ENCODE measurements at places on chromosomes 2 and 18. TPM values are rescaled to one million over a fixed set of nuclear protein-coding genes. Genes with fewer than 3 reads are reported as not detected.

DNA sequence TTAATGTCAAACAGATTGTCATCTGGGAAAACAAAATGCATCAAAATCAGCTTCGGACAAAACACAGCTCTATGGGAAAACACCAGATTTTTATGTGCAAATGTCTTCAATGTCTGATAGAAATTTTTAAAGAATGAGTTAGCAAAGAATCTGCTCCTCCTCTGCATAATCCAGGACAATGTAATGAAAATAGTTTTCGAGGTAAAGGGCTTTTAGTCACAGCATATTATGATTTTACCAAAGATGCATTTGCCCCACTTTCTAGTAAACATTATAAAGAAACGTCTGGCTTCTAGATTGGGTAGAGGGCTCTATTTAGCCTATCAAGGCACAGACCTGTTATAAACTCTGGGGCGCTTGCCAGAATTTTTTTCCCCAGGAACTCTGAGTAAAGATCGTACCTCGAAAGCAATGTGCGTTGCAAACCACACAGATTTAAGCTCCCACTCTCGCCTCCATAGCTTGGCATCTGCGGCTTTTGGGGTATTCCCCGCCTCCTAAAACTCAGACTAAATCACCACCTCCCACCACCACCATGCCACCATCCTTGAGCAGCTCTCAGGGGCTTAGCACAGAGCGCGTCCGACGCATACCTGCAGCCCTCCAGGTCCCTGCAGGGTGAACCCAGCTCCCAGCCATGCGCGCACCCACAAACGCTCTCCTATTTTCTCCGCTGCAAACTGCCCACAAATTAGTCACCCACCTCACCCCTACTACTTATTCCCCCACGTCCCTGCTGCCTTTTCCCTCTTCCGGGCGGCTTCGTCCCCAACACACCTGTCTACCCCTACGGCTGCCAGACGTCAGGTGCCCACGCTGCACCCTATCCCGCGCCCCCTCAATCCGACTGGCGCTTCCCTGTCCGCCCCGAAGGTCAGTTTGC is 829 bp downstream of the ACVR1C start:
- H3K27ac ChIP-seq: no peak overlapping the region
- no peaks in the 10 kb centered on the region for H3K27me3 ChIP-seq
- no peak for DNase-seq
- H3K4me1 ChIP-seq: peaks cover 11% of the 10 kb centered on the region

DBI gene
- total RNA-seq: 68.6 TPM

DNA sequence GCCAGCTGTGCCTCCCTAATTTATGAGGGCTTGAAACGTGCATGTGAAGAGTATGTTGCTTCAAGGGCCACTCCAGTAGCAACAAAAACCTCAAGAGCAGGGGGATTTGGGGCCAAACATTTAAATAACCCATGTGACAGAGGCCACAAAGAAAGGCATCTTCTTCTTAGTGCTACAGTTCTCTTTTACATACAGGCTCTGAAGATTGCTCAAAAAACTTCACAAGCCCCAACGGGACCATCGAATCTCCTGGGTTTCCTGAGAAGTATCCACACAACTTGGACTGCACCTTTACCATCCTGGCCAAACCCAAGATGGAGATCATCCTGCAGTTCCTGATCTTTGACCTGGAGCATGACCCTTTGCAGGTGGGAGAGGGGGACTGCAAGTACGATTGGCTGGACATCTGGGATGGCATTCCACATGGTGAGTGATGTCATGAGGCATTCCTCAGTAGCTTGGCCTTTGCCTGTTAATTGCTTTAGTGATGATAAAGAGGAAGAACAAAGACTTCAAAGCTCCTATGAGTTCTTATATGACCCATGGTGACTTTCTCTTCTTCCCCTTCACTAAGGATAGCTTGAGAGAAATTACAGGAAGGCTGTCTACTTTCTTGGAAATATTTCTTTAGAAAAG is 40.1 kb downstream of the NRP2 start:
- H3K27ac ChIP-seq: no peak overlapping the region
- no peaks in the 10 kb centered on the region for H3K4me1 ChIP-seq
- H3K27me3 ChIP-seq: no peaks in the 10 kb centered on the region
- no peak for DNase-seq
- no peak overlapping the region for H3K4me3 ChIP-seq

GRCh38 chr2:126784621-126785020 is 114.1 kb upstream of the TEX51 start:
- no peaks in the 10 kb centered on the region for H3K36me3 ChIP-seq
- H3K27me3 ChIP-seq: no peaks in the 10 kb centered on the region
- no peak overlapping the region for H3K27ac ChIP-seq
- H3K4me1 ChIP-seq: no peaks in the 10 kb centered on the region

DNA sequence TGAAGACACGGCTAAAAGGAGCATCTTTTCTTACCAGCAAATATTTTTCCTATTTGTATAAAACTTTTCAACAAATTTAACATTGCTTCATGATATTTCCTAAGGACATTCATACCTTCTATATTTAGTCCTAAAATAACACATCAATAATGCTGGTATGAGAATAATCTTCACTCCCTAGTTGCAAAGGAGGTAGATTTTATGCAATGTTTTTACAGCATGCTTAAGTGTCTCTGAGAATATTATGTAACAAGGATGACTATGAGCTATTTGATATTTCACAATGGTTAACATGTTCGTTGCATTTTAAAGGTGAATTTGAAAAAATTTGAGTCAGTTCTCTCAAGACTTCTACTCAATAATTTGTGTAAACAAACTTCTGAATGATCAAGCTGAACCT is 506.7 kb downstream of the NUP35 start:
- DNase-seq: no peak
- no peaks in the 10 kb centered on the region for H3K4me1 ChIP-seq
- no peaks in the 10 kb centered on the region for H3K27me3 ChIP-seq
- H3K4me3 ChIP-seq: no peak overlapping the region

- H3K27me3 ChIP-seq: no peaks in the 10 kb centered on the region
- no peak overlapping the region for H3K4me3 ChIP-seq
- H3K27ac ChIP-seq: no peak overlapping the region
- no peak for DNase-seq
- H3K36me3 ChIP-seq: no peaks in the 10 kb centered on the region
These were observed 150.4 kb downstream of the NR4A2 start for GRCh38 chr2:156182132-156182531.

LRP1B gene
- 0.28 TPM for total RNA-seq

- H3K36me3 ChIP-seq: no peaks in the 10 kb centered on the region
- no peak for DNase-seq
- H3K27ac ChIP-seq: no peak overlapping the region
- H3K4me1 ChIP-seq: peaks cover 7% of the 10 kb centered on the region
These were observed 81.9 kb upstream of the MAPRE2 start for GRCh38 chr18:34959211-34959829.

DLX1 gene
- 0.68 TPM for total RNA-seq

- no peak overlapping the region for H3K27ac ChIP-seq
- no peaks in the 10 kb centered on the region for H3K36me3 ChIP-seq
- no peak for DNase-seq
- H3K4me3 ChIP-seq: no peak overlapping the region
- peaks cover 7% of the 10 kb centered on the region for H3K4me1 ChIP-seq
These were observed 233.7 kb upstream of the SPOPL start for GRCh38 chr2:138267902-138268254.

DNA sequence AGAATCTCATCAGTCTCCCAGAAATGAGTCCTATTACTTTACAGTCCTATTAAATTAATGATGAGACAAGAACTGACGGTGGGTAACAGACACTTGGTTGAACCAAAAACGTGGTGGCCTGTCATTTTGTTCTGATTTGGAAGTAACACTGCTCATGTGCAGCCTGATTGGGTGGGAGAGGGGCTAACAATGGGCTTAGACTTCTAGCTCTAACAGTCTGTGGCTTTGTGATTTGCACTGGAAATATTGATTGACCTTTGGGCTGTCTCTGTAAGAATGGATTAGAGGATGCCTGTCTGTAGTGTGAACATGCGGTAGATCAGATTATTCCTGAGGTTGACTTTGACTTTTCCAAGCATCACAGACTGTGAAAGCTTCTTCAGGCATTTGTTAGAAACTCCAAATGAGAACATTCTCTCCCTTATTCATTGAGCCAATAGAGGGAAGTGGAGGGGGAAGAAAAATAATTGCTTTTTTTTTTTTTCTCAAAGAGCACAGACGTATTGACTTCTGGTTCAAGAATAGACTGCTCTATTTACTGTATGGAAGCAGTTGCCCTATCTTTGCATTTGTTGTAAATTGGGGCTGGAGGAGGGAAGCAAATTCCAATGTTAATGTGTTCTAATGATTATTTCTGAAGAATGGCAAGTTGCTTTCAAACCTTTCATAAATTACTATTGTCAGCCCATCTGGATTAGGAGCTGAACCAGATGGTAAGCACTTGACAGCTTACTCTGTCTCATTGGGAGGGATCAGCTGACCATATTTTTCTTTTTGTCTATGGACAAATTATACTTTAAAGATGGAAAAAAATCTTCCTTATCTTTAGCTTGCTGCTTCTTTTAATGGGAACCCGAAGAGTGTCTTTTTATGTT is 85.8 kb upstream of the TTN start:
- H3K27ac ChIP-seq: no peak overlapping the region
- no peaks in the 10 kb centered on the region for H3K27me3 ChIP-seq
- DNase-seq: no peak
- H3K4me1 ChIP-seq: no peaks in the 10 kb centered on the region

DNA sequence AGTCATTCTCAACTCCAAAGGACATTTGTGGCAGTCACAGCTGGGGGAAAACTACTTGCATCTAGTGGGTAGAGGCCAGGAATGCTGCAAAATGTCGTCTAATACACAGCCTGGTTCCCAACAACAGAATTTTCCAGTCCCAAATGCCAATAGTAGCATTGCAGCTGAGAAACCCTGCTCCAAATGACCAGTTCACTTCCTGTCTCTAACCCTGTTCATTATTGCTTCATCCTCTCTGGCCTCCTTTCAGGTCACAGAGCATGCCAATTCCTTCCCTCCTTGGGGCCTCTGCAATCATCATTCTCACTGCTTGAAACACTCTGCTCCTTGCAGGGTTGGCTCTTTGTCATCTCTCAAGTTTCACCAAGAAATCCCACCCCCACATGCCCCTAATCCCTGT is 139.1 kb downstream of the IRS1 start:
- peaks cover 54% of the 10 kb centered on the region for H3K4me1 ChIP-seq
- no peaks in the 10 kb centered on the region for H3K27me3 ChIP-seq
- peak overlapping the region; percentile 75 for H3K27ac ChIP-seq

GRCh38 chr2:237359518-237359840 is 54.5 kb downstream of the COL6A3 start:
- no peak for DNase-seq
- no peak overlapping the region for H3K27ac ChIP-seq
- peaks cover 34% of the 10 kb centered on the region for H3K36me3 ChIP-seq
- no peaks in the 10 kb centered on the region for H3K27me3 ChIP-seq
- H3K4me3 ChIP-seq: no peak overlapping the region
- peaks cover 15% of the 10 kb centered on the region for H3K4me1 ChIP-seq

- no peaks in the 10 kb centered on the region for H3K36me3 ChIP-seq
- DNase-seq: no peak
- no peaks in the 10 kb centered on the region for H3K4me1 ChIP-seq
- H3K27me3 ChIP-seq: no peaks in the 10 kb centered on the region
These were observed 39.1 kb upstream of the PLEKHM3 start for GRCh38 chr2:208064220-208064961.

GRCh38 chr2:221318376-221319130 is 253.6 kb downstream of the EPHA4 start:
- no peaks in the 10 kb centered on the region for H3K36me3 ChIP-seq
- H3K4me3 ChIP-seq: no peak overlapping the region
- H3K4me1 ChIP-seq: no peaks in the 10 kb centered on the region
- H3K27ac ChIP-seq: no peak overlapping the region
- no peak for DNase-seq

- no peak for DNase-seq
- H3K4me1 ChIP-seq: peaks cover 24% of the 10 kb centered on the region
- H3K27me3 ChIP-seq: no peaks in the 10 kb centered on the region
- H3K4me3 ChIP-seq: peak overlapping the region; percentile 32
- no peaks in the 10 kb centered on the region for H3K36me3 ChIP-seq
These were observed 78.4 kb downstream of the SETBP1 start for GRCh38 chr18:44758861-44759631.

DNA sequence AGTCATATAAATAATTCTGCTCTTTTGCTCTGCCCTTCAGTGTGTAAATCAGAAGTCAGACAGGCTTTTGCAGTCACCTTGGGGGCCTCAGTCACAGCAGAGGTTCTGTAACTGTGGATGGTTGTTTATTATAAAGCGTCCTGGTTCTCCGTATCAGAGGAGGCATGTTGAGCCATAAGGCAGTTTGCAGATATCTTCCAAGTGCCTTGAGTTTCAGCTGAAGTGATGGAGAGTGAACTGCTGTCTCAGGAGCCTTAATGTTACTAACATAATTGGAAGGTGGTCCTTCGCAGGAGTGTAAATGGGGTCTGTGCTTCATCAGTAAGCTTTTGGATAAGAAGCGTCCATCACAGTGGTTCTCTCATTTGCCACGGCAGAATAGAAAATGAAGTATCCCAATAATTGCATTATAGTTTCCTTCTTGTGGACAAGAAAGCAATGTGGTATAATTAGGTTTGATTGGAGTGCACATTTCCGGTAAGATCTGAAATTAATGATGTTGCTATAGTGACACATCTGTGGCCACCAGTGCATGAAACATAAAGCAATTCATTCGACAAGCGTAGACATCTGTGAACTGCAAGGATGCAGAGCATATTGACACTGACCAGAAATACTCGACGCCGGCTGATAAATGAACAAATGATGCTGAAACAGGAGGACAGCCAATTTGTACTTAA is 112.5 kb upstream of the NFATC1 start:
- H3K4me3 ChIP-seq: no peak overlapping the region
- peaks cover 9% of the 10 kb centered on the region for H3K36me3 ChIP-seq
- H3K4me1 ChIP-seq: no peaks in the 10 kb centered on the region
- DNase-seq: no peak
- H3K27ac ChIP-seq: no peak overlapping the region
- H3K27me3 ChIP-seq: no peaks in the 10 kb centered on the region
